Activated CD4-positive, CD25-positive, alpha-beta regulatory T cell treated with anti-CD3 and anti-CD28 coated beads, Interleukin-2, amount 50 U/mL, for 24 hours (primary cell): ENCODE measurements at places on chromosomes 12 and 14.

DNA sequence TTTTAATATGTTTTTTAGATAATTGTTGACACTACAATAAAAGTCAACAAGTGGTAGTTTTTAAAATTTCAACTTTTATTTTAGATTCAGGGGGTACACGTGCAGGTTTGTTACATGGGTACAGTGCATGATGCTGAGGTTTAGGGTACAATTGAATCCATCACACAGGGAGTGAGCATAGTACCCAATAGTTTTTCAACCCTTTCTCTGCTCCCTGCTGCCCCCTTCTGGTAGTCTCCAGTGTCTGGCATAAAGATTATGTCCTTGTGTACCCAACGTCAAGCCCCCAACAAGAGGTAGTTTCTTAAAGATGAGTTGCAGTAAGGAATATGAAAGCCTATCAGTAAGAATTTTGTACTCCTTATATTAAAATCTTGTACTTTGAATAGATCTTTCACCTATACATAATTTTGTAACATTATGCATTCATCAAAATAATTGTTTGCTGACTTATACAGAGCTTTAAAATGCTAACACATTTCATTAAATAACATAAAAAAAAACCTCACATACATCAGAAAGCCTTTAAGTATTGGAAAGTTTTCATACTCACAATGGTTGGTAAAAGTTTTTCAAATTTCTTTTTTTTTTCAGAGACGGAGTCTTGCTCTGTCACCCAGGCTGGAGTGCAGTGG is 5.4 kb upstream of the RALGAPA1 start:
- peak; percentile 72 for ATAC-seq

- peak; percentile 70 for ATAC-seq
These were observed 291.8 kb downstream of the TMEM121 start for GRCh38 chr14:105817971-105818711.

DNA sequence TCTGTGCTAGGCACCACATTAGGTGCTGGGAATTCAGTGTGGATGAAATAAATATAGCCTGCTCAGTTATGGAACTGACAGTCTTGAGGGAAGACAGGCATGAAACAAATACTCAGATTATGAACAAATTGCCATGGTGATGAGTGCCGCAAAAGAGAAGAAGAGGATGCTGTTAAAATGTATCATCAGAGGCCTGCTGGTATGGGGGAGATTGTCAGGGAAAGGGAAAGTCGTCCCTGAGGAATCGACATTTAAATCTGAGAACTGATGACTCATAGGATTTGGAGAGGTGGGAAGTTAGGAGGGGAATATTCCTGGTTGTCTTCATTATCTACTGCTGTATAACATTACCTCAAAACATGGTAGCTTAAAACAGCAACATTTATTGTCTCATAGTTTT is 42.0 kb downstream of the PPP1R36 start:
- ATAC-seq, result no peak

DNA sequence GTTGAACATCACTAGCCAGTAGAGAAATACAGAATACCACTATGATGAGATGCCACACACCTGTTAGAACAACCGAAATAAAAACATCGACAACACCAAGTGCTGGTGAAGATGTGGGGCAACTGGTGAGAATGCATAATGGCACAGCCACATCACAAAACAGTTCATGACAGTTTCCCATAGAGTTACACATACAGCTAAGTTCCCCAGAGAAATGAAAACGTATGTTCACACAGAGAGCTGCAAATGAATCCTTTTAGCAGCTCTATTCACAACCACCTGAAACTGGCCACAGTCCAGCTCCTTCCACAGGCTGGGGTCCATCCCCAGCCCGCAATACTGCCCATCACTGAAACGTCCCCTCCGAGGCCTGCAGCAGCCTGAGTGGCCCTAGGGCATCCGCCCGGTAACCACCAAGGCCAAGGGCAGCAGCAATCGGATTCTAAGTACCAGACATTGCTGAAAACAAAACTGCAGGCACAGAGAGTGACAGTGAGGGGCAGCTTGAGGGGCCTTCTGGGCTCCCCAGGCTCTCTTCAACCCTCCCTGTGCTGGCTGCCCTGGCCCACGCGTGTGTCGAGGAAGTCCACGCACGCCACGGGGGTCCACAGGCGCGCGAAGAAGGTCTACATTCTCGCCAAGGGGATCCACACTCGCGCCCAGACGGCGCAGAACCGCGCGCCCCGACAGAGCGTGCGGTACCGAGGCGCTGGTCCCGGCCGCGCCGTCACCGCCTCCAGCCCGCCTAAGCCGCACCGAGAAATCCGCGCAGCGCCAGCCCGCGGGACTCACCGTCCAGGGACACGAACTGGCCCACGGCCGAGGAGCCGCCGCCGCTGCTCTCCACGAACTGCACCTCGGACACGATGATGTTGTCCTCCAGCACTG is 903 bp downstream of the BRF1 start:
- no peak for ATAC-seq
